ENCODE measurements at places on chromosomes 1 and 21.

DNA sequence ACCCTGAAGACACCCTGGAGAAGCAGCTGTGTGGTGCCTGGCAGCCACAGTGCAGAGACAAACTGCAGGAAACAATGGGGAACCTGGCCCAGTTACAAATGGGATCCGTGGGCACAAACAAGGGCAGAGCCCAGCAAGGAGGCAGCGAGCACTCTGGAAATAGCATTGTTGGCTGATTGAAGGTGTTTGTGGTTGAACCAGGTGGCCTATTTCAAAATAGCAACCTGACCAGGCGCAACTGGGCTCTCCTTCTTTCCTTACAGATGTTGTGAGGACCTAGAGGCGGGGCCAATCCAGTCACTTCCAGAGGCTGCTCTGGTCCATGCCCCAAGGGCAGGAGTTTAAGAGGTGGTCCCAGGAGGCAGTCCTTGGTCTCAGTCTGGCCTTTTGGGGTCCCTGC is 21.7 kb upstream of the ZBTB21 start:
- DNase-seq = no peak

- DNase-seq = no peak
These were observed 38.9 kb downstream of the SPRTN start for GRCh38 chr1:231376875-231377549.

- no peak for DNase-seq
These were observed 120.2 kb upstream of the SLC45A1 start for GRCh38 chr1:8197493-8198282.

GRCh38 chr21:39319814-39320332 is 6.4 kb upstream of the BRWD1 start:
- no peak for DNase-seq

GRCh38 chr1:247905181-247905580 is 9.8 kb downstream of the OR2W3 start:
- DNase-seq = no peak

DNA sequence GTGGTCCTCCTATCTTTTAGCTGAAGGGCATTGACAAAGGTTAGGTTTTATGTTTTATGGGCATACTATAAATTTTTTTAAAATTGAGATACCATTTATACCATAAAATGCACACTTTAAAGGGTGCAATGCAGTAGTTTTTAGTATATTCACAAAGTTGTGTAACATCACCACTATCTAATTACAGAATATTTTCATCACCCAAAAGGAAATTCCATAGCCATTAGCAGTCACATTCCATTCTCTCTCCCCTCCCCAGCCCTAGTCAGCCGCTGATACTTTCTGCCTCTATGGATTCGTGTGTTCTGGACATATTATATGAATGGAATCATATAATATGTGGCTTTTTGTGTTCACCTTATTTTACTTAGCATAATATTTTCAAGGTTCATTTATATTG is 135.8 kb upstream of the B3GALT2 start:
- DNase-seq = no peak

GRCh38 chr1:41370225-41370624 is 9.0 kb downstream of the FOXO6 start:
- DNase-seq = no peak

Data from CD4-positive, alpha-beta T cell treated with Interleukin-6 at 100 ng/mL for 8 hours (primary cell).